ENCODE measurements at places on chromosomes 12 and 14. TPM values are rescaled to one million over a fixed set of nuclear protein-coding genes. Genes with fewer than 3 reads are reported as not detected.

GRCh38 chr12:27672643-27673042 is 23.6 kb upstream of the REP15 start:
- DNase-seq, result no peak

GALNT16 gene
- total RNA-seq, result 32.6 TPM

- no peak for DNase-seq
Measured at GRCh38 chr12:53502331-53502730, 1.2 kb downstream of the TARBP2 start.

- DNase-seq, result no peak
Measured at GRCh38 chr12:66587912-66588311, 91.0 kb downstream of the GRIP1 start.

KRT6C gene
- total RNA-seq, result not detected

DNA sequence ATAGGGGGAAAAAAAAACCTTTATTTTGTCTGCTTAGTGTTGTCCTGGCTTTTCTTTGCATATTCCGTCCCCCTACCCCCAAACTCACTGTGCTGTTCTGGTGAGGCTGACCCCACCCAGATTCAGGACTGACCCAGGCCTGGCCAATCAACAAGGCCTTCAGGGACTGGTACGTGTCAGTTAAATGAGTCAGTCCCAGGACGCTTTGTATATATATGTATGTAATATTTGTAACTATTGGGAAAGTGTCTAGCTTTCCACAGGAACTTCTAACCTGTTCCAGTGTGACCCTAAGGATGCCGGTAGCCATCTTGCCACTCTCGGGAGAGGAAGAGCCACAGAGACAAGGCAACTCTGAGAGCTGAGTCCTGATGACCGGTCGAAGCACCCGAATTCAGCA is 107.4 kb downstream of the VCPKMT start:
- DNase-seq, result no peak

C1QL4 gene
- not detected for total RNA-seq

DNA sequence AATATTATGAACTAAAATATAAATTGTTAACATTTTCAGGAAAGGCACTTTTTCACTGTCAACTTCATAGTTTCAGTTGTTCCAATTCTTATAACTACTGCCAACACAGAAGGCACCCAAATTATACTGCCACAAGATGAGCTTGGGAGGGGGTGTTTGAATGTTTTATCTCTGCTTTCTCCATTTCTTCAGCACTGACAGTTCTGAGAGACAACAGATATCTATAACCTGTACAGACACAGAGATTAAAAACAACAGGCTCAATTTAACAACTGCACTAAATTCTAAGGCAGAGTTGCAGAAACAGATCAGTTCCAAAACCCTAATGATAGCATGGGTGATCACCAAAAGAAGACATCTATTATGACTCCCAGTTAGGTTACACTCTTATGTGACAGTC is 12.8 kb downstream of the SCAF11 start:
- no peak for DNase-seq

TMEM63C gene
- total RNA-seq, result 13.4 TPM

RNASE2 gene
- 8.8 TPM for total RNA-seq

GRCh38 chr12:48128800-48129199 is 9.6 kb downstream of the PFKM start:
- no peak for DNase-seq

DNA sequence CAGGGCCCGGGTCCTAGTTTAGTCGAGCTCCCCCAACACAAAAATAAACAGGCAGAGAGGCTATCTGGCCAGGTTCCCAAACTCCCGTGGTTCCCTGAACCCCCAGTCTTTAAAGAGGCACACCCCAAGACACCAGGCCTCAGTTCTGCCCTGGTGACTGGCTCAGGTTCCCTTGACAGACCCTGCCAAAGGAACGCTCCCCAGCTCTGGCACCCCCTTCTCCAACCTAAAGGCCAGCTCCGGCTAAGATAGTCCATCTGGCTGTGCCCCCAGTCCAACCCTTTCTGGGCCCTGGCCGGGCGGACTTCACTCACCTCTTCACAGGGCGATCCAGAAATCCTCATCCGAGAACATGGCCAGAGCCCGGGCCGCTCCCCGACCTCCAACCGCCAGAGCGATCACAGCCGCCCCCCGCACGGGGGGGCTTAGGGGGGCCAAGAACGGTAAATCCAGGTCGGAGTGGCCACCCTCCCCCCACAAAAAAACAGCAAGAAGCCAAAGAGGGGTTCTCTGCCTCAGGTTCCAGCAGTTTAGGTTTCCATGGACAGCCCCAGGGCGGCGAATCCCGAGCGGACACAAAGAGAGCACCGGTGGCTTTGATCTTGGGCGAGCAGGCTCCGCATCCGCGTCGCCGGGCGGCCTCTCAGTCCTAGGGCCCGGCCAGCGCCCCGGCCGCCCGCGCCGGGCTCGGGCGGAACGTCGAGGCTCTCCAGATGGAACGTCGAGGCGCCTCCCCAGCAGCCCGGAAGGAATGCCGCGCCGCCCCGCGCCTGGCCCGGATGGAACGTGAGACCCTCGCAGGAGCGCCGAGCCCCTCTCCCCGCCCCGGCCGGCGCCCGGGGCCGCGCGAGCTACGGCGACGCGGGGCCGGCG is 1.1 kb downstream of the KMT2D start:
- peak; percentile 88 for DNase-seq

CMA1 gene
- not detected for total RNA-seq

KRT6A gene
- total RNA-seq, result not detected

KRT71 gene
- total RNA-seq, result not detected

- no peak for DNase-seq
Measured at GRCh38 chr12:91326058-91327027, 143.7 kb upstream of the DCN start.

- DNase-seq, result no peak
Measured at GRCh38 chr12:14514154-14514842, 53.4 kb downstream of the PLBD1 start.

- no peak for DNase-seq
Measured at GRCh38 chr14:75875958-75876357, 105.8 kb downstream of the TGFB3 start.

Measured in spleen (tissue), 13 donors.